AG04449 (cell line): ENCODE measurements at places on chromosomes 1 and 21.

- DNase-seq: no peak
These were observed 26.2 kb downstream of the PTAFR start for GRCh38 chr1:28150125-28150780.

DNA sequence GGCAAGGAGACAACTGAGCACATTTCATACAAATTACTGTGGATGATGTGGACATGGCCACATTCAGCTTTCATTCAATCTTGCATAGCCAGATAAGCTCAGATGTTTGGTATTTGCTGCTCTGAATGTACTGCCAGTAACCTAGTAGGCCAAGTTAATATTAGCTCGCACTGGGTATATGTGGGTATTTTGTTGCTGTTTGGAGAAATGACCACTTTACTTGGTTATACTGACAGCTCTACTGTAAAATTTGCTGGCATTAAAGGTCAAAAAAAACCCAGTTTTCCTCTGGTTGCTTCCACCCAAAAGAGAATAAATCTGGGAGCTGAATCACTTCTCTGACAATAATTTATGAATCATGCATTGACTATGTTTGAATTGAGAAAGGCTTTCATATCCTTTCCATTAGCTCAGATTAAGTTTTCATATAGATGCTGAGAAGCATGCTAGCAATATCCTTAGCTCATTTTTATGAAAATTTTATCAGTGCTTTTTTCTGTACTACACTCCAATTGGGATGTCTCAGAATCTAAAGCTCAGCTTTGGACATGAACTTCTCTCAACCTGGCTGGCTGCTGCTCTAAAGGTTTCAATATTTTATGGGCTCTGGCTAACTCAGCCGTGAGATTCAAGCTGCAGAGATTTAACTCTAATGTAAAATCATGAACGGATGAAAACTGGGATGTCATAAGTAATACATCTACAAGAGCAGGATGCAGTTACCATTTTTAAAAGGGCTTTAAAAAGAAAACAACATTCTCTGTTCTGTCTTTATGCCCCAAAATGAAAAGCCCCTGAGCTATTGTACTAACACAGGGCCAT is 330.0 kb downstream of the BARHL2 start:
- DNase-seq: no peak

GRCh38 chr1:59670662-59671061 is 144.1 kb upstream of the HOOK1 start:
- DNase-seq: no peak

DNA sequence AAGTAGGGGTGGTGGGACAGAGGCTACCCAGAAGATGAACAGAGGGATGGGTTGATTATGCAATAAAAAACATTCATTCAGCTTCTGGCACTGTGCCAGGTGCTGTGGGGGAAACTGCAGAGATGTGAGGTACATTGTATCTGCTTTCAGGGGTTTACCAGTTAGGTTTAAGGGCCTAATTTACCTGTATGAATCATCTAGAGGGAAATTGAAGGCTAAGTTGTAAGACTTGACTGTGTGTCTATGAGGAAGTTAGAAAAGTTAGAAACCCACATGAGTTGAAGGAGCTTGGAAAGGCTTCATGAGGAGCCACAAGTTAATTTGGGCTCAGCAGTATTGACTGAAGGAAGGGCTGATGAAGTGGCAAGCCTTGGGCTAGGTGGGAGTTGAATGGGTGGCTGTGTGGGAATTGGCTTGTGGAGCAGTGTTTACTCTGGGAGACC is 36.7 kb upstream of the APOBEC4 start:
- no peak for DNase-seq

DNA sequence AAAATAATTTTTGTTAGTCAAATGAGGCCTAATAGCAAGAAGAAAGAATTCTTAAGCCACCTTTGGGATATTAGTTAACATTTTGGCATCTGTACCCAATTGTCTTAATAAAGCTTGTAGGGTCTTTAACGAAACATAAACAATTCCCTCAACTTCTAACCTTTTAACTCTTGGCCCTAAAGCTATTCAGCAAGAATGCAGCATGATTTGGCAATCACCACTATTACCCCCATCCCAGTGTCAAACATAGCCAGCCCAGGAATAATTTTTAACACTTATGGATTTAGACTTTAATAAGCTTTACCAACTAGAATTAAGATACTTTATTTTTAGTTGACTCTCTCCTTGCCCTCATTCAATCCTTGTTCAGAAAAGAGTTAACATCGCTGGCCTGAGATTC is 2.5 kb upstream of the SLC16A4 start:
- no peak for DNase-seq

DNA sequence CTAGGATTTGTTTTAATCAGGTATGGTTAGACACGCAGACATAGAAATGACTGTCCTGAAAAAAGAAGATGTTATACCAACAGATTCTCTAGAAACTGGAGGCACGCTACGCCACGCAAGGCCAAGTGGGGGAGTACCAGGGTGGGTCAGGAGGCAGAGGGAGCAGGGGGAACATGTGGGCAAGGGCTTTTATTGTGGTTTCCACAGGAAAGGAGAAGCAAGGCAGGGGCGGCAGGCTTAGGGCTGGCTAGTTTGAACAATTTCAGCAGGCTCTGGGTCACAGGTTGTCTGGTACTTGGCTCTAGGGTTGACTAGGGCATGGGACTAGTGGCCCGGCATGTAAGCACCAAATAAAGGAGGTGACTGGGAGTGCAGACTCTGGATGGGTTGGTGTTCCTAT is 7.2 kb downstream of the MTARC2 start:
- no peak for DNase-seq

- DNase-seq: no peak
These were observed 42.6 kb downstream of the PCSK9 start for GRCh38 chr1:55081905-55082296.

DNA sequence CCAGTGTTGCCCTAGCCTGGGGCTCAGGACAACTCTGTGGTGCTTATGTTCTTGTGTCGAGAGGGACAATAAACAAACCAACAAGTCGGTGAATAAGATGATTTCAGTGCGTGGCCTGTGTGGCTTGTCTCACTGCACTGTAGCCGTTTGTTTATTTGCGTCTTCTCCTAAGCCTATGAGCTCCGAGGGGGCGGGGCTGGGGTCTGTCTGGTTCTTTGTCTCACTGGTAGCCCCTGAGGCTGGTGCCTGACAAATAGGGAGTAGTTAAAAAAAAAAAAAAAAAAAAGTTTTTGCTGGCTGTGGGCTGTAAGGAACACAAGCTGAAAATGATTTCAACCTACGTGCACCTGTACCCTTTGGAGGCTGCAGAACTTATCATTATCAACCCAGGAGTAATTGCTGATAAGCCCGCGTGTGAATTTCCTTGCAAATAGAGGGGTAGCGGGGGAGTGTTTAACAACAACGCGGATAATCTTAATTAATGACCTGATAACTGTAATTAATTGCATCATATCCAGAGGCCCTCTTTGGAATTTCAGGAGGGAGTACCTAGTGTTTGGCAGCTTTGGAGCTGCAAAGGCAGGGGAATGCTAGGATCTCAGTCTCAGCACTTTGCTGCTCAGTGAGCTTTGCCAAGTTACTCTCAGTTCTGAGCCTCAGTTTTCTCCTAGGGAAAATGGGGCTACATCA is 925 bp upstream of the ARHGEF10L start:
- no peak for DNase-seq

- no peak for DNase-seq
These were observed 61.0 kb upstream of the EFHD2 start for GRCh38 chr1:15348648-15349047.

DNA sequence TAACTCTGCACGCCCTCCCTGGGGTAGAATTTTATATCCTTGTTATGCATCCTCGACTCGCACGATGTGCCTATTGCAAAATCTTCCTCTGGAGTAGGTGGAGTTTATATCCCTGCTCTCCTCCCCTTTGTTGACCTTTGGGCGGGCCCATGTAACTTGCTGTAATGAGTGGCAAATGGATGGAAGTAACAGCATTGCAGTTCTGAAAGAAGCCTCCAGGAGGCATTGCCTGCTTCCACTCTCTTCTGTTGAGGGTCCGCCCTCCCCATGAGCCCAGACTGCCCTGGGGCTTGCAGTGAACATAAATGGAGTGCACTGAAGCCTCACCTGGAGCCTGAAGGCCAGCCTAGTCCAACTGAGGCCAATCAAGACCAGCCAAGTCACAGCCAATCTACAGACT is 62.2 kb upstream of the GRIK3 start:
- DNase-seq: no peak

DNA sequence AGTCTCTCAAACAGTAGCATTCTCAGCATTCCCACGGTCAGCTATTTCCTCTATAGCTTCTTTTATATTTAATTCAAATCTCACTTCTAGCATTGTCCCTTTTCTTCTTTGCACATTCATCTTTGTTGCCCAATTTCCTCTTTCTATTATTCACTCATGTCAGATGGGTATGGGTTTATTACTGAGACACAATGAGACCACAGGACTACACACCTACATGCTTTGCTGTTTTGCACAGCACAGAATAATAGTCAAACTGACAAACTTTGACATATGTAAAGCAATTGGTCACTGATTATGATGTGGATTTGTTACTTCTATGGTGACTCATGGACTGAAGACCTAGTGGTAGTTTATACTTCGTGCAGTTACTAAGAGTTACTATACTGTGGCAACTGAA is 5.8 kb upstream of the CD1C start:
- DNase-seq: no peak

DNA sequence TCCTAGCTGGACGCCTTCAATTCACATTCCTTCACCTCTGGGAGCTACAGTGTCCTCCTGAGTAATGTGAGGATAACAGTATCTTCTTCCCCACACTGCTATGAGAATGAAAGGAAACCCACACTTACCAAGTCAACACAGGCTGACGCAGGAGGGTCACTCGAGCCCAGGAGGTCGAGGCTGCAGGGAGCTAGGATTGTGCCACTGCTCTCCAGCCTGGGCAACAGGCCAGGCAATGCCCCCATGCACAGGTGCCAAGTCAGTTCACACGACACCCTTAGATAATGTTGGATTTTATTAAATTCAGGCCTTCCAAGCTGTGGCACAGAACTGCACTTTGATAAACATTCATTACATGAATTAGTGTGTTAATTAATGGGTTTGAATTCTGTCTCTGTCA is 31.9 kb downstream of the MATN1 start:
- DNase-seq: no peak

- no peak for DNase-seq
These were observed 11.1 kb downstream of the BARHL2 start for GRCh38 chr1:90705956-90706355.

GRCh38 chr1:23168079-23168444 is 594 bp downstream of the LUZP1 start:
- DNase-seq: no peak

DNA sequence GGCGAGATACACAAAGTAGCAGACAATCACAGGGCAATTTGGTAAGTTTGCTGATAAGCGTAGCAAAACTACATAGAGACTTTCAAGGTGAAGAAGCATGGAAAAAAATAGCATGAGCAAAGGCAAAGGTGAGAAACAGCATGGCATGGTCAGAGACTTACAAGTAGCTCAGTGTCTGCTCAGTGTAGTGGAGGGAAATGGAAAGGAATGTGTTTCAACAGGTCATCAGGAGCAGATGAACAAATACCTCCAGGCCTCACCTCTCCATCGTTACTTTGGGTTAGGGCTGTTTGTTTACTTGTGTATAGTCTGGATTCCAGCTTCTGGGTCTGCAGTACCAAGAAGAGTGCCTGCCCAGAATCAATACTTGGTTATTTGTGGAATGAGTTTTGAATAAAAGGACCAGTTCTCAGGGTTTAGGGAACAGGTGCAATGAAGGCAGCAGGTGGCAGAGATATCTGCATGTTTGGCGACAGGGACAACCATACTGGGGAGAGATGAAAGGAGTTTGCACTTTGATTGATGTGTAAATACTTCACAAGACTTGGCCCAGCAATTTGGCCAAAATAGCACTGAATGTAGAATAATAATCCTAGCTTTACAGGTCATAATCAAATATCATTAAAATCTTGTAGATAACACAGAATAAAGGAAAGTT is 97.0 kb upstream of the FGGY start:
- DNase-seq: no peak

DNA sequence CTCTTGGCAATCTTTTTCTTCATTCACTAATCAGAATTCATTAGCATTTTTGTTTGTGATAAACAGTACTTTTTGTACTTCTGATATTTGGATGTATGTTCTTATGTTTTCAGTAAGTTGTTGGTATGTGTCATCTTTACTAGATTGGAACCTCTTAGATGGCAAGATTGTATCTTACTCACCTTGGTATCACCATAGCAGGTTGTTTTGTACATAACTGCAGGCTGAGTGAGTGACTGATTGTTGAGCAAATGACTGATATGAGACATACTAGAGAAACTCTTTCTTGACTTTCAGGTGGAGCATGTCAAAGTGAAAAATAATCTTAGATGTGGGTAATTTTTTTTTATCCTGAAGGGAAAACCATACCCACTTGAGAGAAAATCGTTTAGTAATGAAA is 173.7 kb downstream of the CLEC20A start:
- DNase-seq: no peak

DNA sequence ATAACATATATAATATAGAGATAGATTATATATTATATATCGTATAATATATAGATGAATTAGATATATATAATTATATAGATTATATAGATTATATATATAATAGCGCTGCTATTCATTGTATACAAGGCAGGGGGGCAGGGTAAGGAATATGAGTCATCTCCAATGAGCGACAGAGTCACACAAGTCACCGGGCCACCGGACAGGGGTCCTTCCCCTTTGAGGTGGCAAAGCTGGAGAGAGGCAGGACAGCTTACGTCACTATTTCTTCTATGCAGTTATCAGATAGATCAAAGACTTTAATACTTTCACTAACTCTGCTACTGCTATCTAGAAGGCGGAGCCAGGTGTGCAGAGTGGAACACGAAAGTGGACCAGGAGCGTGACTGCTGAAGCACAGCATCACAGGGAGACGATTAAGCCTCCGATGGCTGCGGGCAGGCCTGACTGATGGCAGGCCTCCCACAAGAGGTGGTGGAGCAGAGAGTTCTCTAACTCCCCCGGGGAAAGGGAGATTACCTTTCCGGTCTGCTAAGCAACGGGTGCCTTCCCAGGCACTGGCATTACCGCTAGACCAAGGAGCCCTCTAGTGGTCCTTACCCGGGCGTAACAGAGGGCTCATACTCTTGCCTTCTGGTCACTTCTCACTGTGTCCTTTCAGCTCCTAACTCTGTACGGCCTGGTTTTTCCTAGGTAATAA is 2154.7 kb downstream of the MRPL39 start:
- DNase-seq: no peak

GRCh38 chr1:101217148-101217547 is 19.7 kb upstream of the S1PR1 start:
- no peak for DNase-seq

- DNase-seq: no peak
These were observed 60.6 kb downstream of the DDAH1 start for GRCh38 chr1:85404408-85404807.

DNA sequence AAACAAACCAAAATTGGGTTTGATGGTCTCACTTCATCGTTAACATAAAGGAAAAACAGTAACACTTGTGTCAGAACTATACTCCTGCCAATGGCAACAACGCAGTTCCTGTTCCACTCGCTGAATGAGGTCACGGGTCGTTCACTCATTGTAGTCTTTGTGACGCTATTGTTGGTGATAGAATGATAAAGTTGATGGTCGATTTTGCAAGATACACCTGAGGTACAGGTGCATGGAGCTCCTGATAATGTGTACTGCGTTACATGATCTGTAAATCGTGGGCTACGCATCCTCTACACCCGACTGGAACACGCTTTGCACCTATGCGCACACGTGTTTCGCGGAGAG is 391 bp upstream of the CENPS start:
- DNase-seq: no peak

- DNase-seq: no peak
These were observed 585.7 kb upstream of the CAMK1G start for GRCh38 chr1:208997726-208998312.

GRCh38 chr1:224922404-224923164 is 6.9 kb upstream of the DNAH14 start:
- DNase-seq: no peak
